ENCODE measurements at places on chromosomes 12 and 14.

DNA sequence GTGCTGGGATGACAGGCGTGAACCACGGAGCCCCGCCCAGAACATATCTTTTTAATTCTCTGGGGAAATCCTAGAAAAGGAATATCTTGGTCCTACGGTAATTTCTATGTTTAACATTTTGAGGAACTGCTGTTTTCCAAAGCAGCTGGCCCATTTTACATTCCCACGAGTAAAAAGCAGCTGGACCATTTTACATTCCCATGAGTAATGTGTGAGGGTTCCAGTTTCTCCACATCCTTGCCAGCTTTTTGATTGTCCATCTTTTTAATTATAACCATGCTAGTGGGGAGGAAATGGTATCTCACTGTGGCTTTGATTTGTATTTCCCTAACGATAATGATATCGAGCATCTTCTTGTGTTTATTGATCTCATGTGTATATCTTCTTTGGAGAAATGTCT is 4.4 kb upstream of the P2RX4 start:
- DNase-seq: no peak

- peak; percentile 4 for DNase-seq
Measured at GRCh38 chr12:125487336-125487735, 422.1 kb downstream of the AACS start.

GRCh38 chr12:69102856-69103255 is 136.5 kb upstream of the CPSF6 start:
- no peak for DNase-seq

DNA sequence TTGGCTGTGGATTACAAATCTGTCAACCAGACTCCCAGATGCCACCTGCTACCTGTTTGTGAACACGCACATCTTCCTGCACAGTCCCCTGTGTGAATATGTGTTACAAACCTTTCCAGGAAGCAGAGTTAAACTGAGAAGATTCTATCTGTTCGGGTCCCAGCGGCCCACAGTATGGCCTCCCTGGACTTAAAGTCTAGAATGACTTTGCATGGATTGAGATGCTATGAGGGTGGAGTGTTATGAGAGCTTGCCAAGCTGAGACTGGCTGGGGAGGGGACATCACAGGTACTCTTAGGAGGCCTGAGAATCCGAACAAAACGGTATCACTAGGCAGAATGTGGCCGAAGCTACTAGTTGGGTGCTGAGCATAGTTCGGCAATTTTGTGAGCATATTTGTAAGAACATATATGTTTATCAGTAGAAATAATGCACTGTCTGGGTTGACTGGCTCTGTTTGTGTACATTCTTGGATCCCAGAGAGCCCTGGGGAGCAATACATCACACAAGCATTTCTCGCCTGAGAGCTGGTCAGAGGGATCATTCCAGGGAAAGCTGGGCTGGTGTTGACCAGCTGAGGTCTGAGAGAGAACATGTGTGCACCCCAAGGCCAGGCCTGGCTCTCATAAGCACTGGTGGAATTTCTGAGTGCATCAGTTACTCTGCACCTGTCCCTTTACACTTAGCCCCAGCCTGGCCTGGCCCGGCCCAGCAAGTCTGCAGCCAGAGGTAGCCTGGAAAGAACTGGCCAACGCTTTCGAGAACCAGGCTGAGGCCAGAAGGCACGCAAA is 29.8 kb upstream of the LTBP2 start:
- DNase-seq: peak; percentile 79

DNA sequence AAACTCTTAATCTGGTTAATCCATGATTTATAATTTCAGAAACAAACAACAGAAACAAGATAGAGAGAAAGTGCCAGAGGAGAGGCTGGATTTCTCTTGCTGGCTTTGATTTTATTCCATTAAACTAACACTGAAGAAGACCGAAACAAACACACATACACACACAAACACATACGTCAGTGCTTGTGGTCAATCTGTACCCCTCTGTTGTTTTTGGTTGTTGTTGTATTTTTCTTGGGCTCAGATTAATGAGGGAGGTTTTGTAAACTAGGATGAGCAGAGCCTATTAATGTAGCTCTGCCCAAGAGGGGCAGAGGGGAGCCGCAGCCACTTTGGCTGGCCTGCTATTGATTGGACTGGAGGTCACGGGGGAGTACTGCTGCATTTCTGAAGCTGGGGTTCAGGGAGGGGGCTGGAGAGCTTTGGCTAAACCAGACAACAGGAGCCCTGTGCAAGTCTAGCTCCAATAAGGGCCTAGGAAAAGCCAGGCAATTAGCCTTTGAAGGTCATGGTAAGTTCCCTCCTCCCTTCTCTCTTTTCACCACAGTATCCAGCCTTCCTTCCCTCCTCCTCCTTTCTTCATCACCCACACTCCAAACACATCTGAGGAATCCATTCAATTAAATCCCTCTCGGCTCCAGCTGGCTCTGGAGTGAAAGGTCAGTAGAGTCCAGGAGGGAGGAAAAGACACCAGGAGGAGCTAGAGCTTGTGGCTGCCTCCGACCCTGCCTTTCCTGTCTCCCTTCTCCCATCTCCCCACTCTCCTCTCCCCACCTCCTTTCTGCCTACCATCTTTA is 344.1 kb upstream of the LMO3 start:
- DNase-seq: no peak

DNA sequence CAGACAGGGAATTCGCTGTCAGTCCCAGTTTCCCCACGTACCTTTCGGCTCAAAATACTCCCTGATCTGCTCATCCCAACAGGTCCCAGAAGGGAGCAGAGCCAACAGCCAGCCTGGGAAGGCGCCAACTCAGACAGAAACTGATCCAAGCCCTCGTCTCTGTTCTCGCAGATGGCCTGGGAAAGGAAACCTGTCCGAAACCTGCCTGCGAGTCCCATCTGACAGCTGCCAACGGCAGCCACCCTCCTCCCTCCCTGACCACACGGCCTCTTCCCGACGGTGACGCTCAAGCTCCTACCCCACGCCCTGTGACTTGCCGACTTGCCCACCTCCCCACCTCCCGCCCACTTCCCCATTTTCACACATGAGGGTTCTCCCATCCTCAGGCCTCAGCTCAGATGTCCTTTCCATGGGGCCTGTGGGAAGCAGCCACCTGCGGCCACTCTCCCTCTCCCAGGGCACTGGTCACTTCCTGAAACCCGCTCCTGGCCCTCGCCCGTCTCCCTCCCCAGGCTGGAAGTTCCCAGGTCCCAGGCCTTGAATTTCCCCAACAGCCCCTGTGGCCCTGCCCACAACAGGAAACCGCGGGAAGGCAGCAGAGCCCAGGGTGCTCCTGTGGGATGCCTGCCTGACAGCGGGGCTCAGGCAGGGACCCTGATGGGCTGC is 60.9 kb upstream of the FBRSL1 start:
- no peak for DNase-seq

- DNase-seq: peak; percentile 82
Measured at GRCh38 chr14:96275177-96276112, 19.4 kb downstream of the BDKRB1 start.

GRCh38 chr14:52299692-52300278 is 14.3 kb upstream of the PTGER2 start:
- DNase-seq: peak; percentile 84

DNA sequence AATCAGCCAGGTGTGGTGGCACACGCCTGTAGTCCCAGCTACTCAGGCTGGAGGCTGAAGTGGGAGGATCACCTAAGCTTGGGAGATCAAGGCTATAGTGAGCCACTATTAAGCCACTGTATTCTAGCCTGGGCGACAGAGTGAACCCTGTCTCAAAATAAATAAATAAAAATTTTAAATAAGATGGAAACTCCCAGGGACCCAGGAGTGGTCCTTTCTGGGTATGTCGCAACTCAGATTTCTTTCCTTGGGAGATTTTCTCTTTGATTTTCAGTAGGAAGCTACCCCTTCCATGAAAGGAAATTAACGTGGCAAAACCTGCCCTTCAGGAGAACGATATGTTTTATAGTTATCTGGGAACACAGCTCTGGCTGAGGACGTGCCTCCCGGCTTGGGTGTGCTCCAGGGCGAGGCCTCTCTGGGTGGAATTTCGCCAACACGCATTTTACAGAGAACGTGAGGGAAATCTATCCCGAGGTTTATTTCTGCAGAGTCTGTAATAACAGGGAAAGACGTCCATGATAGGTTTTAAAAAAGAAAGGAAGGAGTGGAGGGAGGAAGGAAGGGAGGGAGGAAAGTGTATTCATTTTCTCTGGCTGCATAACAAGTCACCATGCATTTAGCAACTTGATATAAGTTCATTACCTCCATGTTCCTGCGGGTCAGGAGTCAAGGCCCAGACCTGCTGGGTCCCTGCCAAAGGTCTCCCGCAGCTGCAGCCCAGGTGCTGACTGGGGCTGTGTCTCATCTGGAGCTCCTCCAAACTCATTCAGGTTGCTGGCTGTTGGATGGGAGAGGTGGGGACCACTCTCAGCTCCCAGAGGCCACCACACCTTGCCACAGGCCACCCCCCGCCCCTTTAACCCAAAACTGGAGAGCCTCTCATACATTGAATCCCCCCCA is 80.6 kb upstream of the GSC start:
- no peak for DNase-seq

DNA sequence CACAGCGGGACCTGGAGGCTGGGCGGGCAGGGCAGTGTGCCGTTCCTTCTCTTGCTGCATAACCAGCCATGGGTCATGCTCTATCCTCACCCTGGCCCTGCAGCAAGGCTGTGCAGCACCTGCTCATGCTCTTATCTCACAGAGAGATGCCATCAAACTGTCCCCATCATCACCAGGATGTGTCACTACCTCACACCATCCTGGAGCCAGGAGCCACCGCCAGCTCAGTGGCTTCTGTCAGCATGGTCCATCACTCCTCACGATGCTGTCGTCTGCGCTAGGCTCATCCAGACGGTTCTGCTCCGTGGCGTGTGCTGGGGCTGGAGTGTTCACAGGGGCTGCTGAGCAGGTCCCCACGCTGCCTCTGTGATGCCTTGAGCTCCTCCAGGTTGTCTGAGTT is 77.2 kb upstream of the DYNC1H1 start:
- no peak for DNase-seq

DNA sequence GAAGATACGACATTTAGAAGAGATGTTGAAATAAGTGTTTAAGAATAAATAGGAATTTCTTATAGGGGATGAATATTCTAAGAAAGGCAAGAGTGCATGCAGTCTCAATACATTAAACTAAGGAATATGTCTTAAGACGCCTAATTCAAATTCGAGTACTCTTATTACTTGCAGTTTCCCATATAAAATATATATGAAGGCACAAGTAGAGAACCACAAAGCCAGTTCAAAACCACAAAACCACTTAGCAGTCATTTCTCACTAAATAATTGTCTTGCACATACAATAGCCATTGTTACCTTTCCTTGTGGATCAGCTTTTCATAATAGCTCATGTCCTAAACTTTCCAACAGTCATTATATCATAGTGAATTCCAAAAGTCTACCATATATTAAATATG is 91.0 kb upstream of the MON2 start:
- DNase-seq: no peak

GRCh38 chr12:109289551-109289950 is 19.5 kb downstream of the FOXN4 start:
- DNase-seq: no peak

- DNase-seq: no peak
Measured at GRCh38 chr14:32081901-32082300, 4.8 kb downstream of the ARHGAP5 start.

- DNase-seq: peak; percentile 74
Measured at GRCh38 chr14:63875311-63875710, 22.5 kb downstream of the SYNE2 start.

DNA sequence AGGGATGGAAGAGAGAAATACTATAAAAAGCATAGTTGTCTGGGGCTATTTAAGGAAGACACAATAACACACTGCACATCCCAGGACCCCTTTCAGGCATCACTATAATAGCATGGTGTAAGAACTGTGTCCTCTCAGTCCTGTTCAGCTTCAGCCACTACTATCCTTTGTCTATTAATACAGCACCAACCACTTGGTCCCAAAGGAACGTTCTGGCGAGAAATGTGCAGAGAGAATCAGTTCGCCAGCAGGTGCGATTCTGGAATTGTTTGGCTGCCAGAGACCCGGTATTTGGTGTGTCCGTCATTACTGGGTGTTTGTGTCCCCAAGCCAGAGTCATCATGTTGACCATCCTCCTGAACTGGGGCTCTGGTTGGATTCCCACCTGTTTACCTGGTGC is 52.7 kb downstream of the BICD1 start:
- DNase-seq: no peak

- no peak for DNase-seq
Measured at GRCh38 chr14:99352688-99353280, 80.8 kb upstream of the BCL11B start.

- DNase-seq: peak; percentile 91
Measured at GRCh38 chr12:68557011-68557730, 53.5 kb upstream of the RAP1B start.

Data from fibroblast of the aortic adventitia (primary cell).